ENCODE measurements at places on chromosomes 5 and 9.

DNA sequence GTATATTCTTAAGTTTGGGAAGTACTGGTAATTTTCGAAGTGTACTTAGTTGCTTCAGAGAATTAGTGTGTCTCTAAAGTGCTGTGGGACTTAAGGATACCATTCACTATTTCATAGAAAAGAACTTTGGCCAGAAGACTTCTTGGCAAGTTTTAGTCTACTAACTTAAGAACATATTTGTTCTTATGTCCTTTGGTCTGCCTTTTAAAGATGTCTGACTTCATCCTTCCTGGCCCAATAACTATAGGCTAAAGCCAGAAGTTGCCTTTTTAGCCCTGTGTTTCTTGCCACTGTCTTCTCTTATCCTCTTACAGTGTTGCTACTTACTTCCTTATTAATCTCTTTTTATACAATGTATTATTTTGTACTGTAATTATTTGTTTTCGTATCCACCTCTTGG, 6.3 kb downstream of the RBM27 start:
- DNase-seq = no peak

DNA sequence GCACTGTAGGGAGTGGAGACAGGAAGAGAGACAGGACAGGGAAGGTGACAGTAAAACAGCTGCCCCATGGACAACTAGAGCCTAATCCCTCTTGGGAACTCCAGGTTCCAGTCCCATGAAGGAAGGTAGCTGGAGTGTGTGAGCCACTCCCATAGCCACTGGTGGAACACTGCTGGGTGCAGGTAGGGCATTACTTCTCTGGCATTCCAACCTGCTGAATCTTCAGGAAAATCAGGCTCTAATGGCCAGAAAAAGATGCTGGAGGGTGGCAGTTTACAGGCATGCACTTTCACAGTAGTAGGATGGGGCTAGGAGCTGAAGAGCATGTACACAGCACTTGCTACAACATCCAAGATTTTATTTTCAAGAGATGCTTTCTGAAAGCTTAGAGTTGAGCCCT, 259.4 kb downstream of the AUH start:
- no peak for DNase-seq

GRCh38 chr5:83750749-83751148, 30.1 kb upstream of the HAPLN1 start:
- no peak for DNase-seq

- no peak for DNase-seq
These were observed 19.6 kb downstream of the CLPTM1L start for GRCh38 chr5:1325191-1325741.

DNA sequence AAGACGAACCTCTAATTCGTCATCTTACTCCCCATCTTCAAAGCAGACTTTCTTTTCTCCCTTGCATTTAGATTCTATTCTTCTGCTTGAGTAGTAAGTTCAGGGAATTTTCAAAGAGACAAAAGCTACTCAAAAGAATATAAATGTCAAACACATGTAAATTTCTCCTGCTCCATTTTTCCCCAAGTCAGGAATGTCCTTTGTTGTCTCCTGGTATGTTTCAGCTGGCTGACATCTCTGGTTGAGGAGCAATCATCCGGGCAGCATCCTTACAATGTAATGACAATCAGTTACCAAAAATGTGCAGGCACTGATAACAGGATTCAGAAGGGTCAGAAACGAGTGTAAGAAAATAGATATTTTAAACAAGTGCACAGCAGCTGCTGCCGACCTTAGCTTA, 47.6 kb upstream of the PPP1R2B start:
- DNase-seq = no peak

DNA sequence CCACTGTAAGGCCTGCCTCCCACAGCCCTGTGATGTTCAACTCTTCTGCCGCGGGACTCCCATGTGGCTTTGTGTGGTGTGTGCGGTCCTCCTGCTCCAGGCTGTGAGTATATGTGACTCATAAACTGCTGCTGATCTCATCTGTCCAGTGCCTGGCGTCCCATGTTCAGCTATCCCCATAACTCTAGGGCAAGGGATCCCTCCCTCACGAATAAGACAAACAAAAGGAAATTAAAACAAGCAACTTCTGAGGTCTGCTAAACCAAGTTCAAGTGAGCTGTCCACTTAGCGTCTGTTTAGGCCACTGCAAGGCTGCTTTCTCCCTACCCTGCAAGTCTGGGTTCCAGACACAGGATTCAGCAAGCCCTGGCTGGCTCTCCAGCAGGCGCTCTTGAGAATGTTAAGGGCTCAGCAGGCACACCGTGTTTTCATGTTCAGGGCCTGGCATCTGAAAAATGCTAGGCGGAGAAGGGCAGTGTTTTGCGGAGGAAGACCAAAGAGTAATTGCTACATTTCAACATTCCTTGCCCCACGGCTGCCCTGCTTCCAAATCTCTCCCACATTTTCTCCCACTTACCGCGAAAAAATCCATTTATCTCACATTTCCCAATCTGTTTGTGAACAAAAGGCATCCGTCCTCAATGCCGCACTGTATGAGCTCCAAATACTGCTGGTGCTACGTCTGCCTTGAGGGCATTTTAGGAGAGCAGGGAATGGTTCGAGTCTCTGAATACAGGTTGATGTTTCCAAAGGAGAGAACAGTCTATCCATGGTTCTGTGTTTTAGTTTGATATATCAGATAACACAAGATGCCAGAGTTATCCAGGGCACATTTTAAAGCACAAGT, 280.2 kb downstream of the SEMA5A start:
- no peak for DNase-seq

GRCh38 chr9:9246726-9247125, 1366.1 kb downstream of the PTPRD start:
- no peak for DNase-seq

GRCh38 chr5:110865400-110866094, 126.7 kb downstream of the SLC25A46 start:
- no peak for DNase-seq

DNA sequence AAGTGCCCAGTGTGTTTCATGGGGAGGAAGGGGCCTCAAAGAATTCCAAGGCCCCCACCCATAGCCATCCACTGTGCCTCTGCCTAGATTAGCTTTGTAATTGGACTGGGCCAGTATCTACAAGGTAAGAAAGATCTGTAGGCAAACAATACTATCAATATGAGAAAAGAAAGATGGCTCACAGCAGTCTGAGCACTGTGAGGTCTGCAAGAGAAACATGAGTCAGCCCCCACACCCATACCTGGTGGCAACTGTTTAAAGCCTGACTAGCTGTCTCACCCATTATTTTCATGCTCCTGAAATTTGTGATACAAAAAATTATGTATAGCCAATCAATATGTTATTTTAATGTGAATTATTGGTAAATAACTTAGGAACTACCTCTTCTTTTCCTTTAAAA, 10.0 kb upstream of the ZNF483 start:
- DNase-seq = no peak

DNA sequence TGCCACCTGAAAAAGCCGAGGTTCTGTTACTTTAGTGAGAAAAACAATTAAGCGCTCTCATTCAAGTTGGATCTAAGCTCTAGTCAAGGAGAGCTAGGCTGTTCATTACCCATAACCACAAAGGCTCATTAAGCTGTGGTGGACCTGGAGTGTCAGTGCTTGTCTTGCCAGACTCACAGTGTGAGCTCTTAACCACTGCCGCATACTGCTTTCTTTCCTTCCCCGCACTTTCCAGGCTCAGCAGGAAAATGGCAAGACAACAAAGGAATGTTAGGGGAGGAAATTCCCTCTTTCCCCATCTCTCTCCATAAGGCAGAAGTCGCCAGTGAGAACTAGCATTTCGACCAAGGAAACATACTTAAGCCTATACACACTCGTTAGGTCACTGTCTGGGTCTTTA, 467.3 kb downstream of the ENC1 start:
- DNase-seq = no peak

Data from stimulated activated CD8-positive, alpha-beta memory T cell treated with anti-CD3 and anti-CD28 coated beads, Interleukin-2, amount 100 ng/mL, for 1 hour (primary cell).